ENCODE measurements at places on chromosomes 12 and 14.

DNA sequence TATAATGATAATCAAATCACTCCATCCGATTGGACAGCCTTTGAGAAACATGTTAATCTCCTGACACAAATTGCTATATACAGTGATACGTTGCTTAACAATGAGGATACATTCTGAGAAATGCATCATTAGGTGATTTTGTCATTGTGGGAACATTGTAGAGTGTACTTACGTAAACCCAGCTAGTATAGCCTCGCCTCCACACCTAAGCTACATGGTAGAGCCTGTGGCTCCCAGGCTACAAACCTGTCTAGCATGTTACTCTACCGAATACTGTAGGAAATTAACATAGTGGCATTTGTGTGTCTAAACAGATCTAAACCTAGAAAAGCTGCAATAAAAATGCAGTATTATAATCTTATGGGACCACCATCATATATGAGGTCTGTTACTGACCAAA is 128.6 kb upstream of the PWP1 start:
- H3K36me3 ChIP-seq = no peaks in the 10 kb centered on the region
- no peaks in the 10 kb centered on the region for H3K4me1 ChIP-seq
- DNase-seq = no peak
- no peak overlapping the region for H3K27ac ChIP-seq
- no peaks in the 10 kb centered on the region for H3K27me3 ChIP-seq
- no peak overlapping the region for H3K4me3 ChIP-seq

DNA sequence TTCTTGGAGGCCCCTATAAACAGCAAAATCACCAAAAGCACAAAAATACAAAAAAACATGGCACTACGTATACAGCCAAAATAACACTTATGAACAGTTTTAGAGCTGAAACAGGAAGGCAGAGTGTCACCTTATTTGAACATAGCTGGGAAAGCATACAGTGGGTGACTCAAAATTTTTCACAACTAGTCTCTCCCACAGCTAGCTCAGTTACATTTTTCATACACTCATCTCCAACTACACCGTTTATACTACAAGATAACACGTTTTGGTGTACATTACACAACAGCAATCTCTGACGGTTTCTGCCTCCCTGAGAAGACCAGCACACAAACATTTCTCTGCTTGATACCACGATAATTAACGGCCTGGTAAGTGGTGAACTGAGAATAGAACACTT is 2.9 kb downstream of the RAD52 start:
- H3K36me3 ChIP-seq = no peaks in the 10 kb centered on the region
- peaks cover 4% of the 10 kb centered on the region for H3K4me1 ChIP-seq
- H3K4me3 ChIP-seq = no peak overlapping the region

DNA sequence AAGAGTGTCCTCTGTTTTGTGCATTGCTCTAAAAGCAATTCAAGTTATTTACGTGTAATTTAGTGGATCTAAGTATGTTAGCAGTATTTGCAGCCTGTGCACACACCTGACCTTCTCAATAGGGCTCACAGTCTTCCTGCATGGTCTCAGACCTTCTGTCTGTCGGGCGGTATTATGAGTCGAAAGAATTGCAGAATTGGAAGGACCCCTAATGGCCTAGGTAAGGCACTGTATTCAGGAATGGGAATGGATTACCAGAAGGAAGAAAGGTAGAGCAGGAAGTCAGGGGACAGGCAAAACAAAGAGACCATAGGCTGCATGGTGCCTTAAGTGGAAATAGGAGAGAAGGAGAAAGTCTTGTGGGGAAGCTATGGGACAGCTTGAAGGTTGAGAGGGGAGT is 341.6 kb downstream of the VRK1 start:
- H3K4me1 ChIP-seq = no peaks in the 10 kb centered on the region
- DNase-seq = no peak
- no peak overlapping the region for H3K27ac ChIP-seq
- H3K4me3 ChIP-seq = no peak overlapping the region

- DNase-seq = no peak
- peak overlapping the region; percentile 88 for H3K4me3 ChIP-seq
- H3K27ac ChIP-seq = peak overlapping the region; percentile 56
- peaks cover 11% of the 10 kb centered on the region for H3K4me1 ChIP-seq
Measured at GRCh38 chr12:89525305-89525823, 483 bp downstream of the POC1B start.

DNA sequence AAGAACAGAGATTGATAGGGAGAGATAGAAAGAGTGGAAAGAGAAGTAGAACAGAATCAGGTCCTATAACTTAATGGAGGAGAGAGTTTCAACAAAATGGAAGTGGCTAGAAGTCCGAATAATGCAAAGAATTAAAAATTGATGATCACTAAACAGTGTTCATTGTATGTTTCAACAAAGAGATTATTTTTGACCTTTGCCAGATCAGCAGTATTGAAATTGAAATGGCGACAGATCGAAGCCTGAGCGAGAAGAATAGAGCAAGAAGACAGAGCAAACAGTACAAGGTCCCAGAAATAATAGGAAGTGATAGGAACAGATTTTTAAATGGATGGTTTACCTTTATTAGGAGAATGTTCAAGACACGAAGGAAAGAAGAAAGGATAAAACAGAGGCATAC is 1012.8 kb upstream of the FBXO33 start:
- no peak overlapping the region for H3K27ac ChIP-seq
- no peaks in the 10 kb centered on the region for H3K27me3 ChIP-seq
- no peaks in the 10 kb centered on the region for H3K4me1 ChIP-seq
- no peak overlapping the region for H3K4me3 ChIP-seq

- no peaks in the 10 kb centered on the region for H3K27me3 ChIP-seq
- peak overlapping the region; percentile 79 for H3K4me3 ChIP-seq
- peak; percentile 31 for DNase-seq
- H3K27ac ChIP-seq = peak overlapping the region; percentile 95
Measured at GRCh38 chr14:55052269-55052930, 953 bp downstream of the MAPK1IP1L start.

DNA sequence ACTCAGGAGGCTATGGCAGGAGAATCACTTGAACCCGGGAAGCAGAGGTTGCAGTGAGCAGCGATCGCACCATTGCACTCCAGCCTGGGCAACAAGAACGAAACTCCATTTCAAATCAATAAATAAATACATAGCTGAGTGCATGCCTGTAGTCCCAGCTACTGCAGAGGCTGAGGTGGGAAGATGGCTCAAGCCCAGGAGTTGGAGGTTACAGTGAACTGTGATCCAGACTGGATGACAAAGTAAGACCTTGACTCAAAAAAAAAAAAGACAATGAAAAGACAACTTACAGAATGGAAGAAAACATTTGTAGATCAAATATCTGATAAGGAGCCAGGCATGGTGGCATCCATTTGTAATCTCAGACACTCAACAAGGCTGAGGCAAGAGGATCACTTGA is 27.6 kb downstream of the ZFYVE1 start:
- no peak overlapping the region for H3K27ac ChIP-seq
- no peak overlapping the region for H3K4me3 ChIP-seq

- H3K4me3 ChIP-seq = no peak overlapping the region
- no peaks in the 10 kb centered on the region for H3K27me3 ChIP-seq
- no peak overlapping the region for H3K27ac ChIP-seq
- no peak for DNase-seq
- no peaks in the 10 kb centered on the region for H3K4me1 ChIP-seq
Measured at GRCh38 chr12:127297327-127297726, 969.6 kb upstream of the TMEM132C start.

DNA sequence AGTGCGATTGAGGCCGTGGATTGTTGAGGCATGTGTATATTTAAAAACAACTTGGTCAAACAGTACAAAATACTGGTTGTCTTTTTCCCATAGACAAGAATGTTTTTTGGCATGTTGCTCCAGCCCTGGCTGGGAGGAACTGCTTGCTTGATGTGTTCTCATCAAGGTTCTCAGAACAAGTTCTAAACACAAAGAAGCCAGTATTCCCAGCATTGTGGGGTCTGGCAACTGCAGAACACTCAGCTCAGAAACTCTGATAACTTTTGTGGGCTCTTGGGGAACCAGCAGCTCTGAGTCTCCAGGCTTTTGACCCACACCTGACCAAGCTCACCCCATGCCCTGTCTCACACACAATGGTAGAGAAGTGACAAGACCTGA is 27.1 kb upstream of the DICER1 start:
- DNase-seq = no peak
- H3K27ac ChIP-seq = no peak overlapping the region
- no peaks in the 10 kb centered on the region for H3K27me3 ChIP-seq
- no peak overlapping the region for H3K4me3 ChIP-seq
- H3K4me1 ChIP-seq = peaks cover 4% of the 10 kb centered on the region
- H3K36me3 ChIP-seq = no peaks in the 10 kb centered on the region

DNA sequence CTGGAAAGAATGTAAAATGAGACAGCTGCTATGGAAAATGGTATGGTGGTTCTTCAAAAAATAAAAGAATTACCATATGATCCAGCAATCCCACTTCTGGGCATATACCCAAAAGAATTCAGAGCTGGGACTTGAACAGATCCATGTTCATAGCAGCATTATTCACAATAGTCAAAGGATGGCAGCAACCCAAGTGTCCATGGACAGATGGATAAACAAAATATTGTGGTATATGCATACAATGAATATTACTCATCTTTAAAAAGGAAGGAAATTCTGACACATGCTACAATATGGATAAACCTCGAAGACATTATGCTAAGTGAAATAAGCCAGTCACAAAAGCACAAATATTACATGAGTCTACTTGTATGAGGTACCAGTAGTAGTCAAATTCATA is 9.1 kb downstream of the RAB2B start:
- H3K27me3 ChIP-seq = no peaks in the 10 kb centered on the region
- no peak overlapping the region for H3K27ac ChIP-seq

DNA sequence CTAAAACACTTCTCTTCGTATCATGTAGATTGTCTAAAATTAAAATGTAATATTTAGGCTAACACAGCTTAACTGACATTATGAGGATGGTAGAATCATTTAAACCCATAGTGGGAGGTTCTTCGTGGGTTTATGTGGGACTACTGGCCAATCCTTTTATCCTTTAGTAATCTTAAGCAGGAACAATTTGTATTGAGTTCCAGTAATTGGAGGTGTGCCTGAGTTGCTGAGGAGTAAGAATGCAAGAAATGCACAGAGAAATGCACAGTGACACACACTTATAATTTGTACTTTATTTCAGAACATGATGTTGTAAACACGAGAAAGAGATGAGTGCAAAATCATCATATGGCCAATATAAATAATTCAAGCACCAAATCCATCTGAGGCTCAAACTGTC is 22.3 kb downstream of the OTOGL start:
- no peaks in the 10 kb centered on the region for H3K36me3 ChIP-seq
- H3K4me1 ChIP-seq = 0 out of 2 replicates have a peak, but pooled peaks cover 1% of the 10 kb centered on the region
- H3K27ac ChIP-seq = no peak overlapping the region
- H3K27me3 ChIP-seq = no peaks in the 10 kb centered on the region
- H3K4me3 ChIP-seq = no peak overlapping the region

- peak overlapping the region; percentile 91 for H3K27ac ChIP-seq
- peaks cover 2% of the 10 kb centered on the region for H3K36me3 ChIP-seq
- DNase-seq = peak; percentile 60
- no peaks in the 10 kb centered on the region for H3K27me3 ChIP-seq
Measured at GRCh38 chr12:100801320-100801719, 6.7 kb downstream of the ANO4 start.

GRCh38 chr14:100037353-100037752 is 27.9 kb upstream of the EVL start:
- DNase-seq = peak; percentile 71
- no peaks in the 10 kb centered on the region for H3K36me3 ChIP-seq
- H3K4me1 ChIP-seq = peaks cover 10% of the 10 kb centered on the region
- no peak overlapping the region for H3K27ac ChIP-seq
- no peak overlapping the region for H3K4me3 ChIP-seq

GRCh38 chr12:94597268-94597667 is 53.1 kb downstream of the TMCC3 start:
- H3K36me3 ChIP-seq = no peaks in the 10 kb centered on the region
- DNase-seq = no peak
- H3K27ac ChIP-seq = no peak overlapping the region
- no peaks in the 10 kb centered on the region for H3K4me1 ChIP-seq

DNA sequence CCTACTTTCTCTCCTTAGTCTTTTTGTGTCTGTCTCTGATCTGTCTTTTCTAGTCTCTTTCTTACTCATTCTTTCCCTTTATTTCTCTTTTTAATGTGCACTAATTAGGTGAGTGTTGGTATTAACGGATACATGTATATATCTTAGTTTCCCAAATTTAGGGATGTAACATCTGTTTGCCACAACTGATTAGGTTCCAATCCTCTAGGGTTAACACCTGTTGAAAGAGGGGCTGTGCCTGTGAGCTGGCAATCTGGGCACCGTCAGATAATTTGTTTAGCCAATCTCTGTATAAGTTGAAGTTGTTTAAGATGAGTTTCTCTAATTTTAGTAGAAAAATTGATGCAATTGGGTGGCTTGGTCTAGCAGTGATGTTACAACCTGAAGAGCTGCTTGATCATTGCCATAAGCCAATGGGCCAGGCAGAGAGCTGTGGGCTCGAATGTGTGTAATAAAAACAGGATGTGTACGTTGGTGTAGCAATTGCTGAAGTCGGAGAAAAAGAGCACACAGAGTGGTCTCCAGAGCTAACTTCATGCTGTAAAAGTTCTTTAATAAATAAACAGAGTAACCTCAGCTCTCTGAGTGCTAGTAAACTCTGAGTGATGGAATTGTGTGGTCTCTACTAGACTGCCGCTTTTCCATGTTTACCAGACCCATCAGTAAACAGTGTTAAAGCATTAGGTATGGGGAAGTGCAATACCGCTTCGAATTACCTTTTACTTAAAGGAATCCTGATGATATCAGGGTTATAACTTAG is 18.3 kb upstream of the LYZ start:
- no peak for DNase-seq
- H3K27me3 ChIP-seq = peaks cover 32% of the 10 kb centered on the region
- H3K27ac ChIP-seq = no peak overlapping the region
- no peaks in the 10 kb centered on the region for H3K36me3 ChIP-seq
- H3K4me1 ChIP-seq = 0 out of 2 replicates have a peak, but pooled peaks cover 2% of the 10 kb centered on the region

- H3K4me3 ChIP-seq = no peak overlapping the region
- H3K27me3 ChIP-seq = no peaks in the 10 kb centered on the region
- no peak overlapping the region for H3K27ac ChIP-seq
- no peaks in the 10 kb centered on the region for H3K4me1 ChIP-seq
- no peak for DNase-seq
Measured at GRCh38 chr14:106528717-106529116, 1002.3 kb downstream of the TMEM121 start.

DNA sequence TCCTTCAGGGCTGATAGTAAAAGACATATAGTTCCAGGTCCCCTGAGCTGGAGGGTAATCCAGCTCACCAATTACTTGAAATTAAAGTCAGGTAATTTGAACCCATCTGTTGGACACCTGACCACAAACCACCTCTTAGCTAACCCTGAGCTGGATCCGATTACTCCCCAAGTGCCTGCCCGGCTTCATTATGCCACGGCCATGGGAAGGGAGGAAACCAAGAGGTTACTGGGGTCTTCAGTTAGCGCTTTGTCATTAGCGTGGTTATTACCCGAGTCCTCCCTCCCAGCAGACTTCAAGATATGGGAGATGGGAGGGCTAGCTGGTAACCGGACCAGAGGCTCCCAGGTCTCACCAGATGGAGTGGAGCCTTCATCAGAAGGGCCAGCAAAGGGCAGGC is 1071.4 kb downstream of the BCL11B start:
- no peaks in the 10 kb centered on the region for H3K36me3 ChIP-seq
- no peak overlapping the region for H3K27ac ChIP-seq
- H3K27me3 ChIP-seq = no peaks in the 10 kb centered on the region
- H3K4me1 ChIP-seq = no peaks in the 10 kb centered on the region
